ENCODE measurements at places on chromosomes 7 and 10.

DNA sequence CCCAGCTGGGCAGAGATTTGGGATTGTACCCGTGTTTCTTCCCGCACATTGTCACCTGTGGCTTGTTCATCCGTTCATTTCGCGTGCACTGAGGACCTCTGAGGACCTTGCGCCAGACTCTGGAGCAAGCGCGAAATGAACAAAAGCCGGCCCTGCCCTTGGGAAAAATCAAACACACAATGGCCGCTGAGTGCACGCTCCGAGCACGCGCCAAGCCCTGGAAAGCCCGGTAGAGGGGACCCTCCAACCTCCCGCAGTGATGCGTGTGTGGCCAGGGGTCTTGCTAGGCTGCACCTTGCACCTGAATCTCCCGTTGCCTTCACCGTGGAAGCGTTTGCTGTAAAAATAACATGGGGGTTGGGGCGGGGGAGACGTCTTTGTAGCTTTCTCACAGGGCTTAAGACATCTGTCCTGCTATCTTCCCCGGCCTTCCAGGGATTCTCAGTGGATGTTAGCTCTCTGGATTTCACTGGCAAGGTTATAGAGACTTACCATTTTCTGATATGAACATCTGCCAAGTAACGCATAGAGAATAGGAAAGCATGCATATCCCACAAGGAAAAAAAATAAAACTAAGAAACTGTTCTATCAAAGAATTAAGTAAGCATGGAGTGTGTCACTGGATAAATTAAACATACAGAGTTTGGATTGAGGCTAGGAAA is 37.3 kb downstream of the ZNF777 start:
- no peak for DNase-seq

DNA sequence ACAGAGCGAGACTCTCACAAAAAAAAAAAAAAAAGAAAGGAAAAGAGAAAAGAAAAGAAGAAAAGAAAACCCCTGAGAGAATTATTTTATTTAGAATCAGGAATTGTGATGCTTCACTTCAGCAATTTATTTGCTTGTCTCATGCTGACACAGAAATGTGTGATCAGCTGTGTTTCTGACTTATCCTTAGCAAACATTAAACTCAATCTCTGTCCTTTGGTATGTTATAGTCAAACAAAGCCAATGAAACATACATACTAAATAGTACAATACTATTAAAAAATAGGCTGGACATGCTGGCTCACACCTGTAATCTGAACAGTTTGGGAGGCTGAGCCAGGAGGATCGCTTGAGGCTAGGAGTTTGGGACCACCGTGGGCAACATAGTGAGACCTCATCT is 733.0 kb upstream of the FZD8 start:
- no peak for DNase-seq

DNA sequence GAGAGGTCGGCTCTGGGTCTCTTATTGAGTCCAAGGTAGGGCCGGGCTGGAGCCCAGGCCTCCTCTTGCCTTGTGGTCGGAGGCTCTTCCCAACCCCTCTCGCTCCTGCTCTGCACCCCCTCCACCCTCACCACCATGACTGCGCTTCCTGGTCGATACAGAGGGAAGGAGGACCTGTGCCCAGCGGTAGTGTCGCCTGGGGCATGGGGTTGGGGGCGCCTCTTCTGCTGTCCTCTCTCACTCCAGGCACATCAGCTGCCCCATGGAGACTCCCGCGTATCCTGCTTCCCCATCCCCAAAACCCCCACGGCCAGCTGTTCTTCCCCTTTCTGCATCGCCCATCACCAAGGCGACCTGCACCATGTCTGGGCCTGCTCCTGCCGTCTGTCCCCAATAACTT is 44.4 kb downstream of the TMEM270 start:
- DNase-seq = no peak

- DNase-seq = no peak
Measured at GRCh38 chr10:81564143-81564542, 310.9 kb upstream of the NRG3 start.

GRCh38 chr7:129958643-129959470 is 6.1 kb upstream of the UBE2H start:
- no peak for DNase-seq

- DNase-seq = no peak
Measured at GRCh38 chr7:51312951-51313737, 3.5 kb downstream of the COBL start.

DNA sequence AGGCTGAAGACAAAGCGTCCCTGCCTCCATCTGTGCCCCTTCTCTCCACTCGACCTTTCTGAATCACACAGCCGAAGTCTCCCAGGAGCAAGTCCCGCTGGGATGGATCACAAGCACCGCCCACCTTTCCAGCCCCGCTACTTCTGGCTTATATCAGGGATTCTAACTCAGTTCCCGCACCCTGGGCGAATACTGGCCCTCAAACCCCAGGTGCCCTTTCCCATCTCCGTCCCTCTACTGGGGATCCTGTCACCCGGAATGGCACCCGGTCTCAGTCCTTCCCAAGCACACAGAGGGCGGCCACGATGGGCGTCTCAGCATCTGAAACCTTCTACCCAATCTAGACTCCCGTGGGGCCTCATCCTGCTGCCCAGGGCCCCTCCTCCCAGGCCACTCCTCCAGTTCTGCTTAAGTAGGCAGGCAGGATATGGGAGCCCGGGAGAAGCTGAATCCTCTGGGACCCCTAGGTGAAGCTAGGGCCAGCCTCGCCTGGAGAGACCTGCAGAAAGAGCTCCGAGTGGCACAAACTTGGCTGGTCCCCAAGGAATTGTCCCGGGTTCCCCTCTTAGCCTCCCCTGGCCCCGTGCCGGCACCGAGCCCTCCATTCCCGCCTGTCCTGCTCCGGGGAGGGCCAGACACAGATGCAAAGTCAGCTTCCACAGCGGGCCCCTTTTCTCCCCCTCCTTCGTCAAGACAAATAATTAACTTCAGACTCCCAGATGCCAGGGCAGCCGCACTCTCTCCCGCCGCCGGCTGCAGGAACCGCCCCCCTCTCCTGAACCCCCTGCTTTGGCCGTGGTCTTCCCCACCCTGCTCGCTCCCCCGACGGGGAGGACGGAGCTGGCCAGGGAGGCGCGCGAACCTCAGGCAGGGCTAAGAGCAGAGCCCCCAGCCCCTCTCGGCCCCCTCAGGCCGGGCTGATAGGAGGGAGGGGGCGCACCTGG is 612 bp downstream of the KCP start:
- DNase-seq = no peak

GRCh38 chr7:134992626-134993179 is 6.4 kb downstream of the AGBL3 start:
- DNase-seq = no peak

DNA sequence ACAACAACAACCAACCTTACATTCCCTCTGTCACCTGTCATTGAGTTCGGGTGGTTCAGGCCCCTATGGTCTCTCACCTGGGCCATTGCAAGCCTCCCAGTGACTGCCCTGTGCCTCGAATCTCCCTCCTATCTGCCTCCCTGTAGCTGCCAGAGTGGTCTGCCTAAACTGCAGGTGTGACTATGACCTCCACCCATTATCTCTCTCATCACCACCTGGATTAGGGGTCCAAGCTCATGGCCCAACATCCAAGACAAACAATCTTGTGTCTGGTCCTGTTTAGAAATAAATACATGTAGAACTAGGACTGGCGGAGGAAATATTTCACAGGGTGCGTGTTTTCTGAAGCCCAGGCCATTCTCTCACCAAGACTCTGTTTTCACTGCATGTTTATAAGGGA is 146.6 kb downstream of the HERPUD2 start:
- no peak for DNase-seq

DNA sequence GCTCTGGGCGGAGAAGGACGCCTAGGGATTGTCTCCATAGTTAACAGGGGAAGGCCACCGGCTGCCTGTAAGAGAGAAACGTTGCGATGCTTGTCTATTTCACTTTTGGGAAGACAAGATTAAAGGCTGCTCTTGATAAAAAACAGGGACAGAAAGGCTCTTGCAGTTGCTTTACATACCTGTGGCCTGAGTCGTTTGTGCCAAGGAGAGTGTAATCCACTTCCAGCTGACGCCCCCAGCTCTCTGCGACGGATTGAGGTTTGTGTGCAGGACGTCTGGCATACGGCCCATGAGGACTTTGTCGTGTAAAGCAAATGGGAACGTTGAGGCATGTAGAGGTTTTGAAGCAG is 1.1 kb downstream of the MAP3K8 start:
- DNase-seq = no peak

DNA sequence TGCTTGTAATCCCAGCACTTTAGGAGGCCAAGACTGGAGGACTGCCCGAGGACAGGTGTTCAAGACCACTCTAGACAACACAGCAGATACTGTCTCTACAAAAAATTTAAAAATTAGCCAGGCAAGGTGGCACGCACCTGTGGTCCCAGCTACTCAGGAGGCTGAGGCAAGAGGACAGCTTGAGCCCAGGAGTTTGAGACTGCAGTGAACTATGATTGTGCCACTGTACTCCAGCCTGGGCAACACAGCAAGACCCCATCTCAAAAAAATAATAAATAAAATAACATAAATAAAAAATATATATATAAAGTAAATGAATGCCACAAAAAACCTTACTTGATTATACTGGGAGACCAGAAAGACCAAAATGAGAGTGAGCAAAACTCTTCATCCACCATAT is 20.8 kb upstream of the PBLD start:
- no peak for DNase-seq

GRCh38 chr7:64893401-64893800 is 9.7 kb upstream of the ZNF273 start:
- DNase-seq = no peak

GRCh38 chr10:95790982-95791381 is 35.0 kb downstream of the ENTPD1 start:
- DNase-seq = no peak

GRCh38 chr7:113408999-113409398 is 290.6 kb upstream of the SMIM30 start:
- DNase-seq = no peak

- DNase-seq = peak; percentile 57
Measured at GRCh38 chr7:67343572-67343971, 346.9 kb downstream of the TYW1 start.

- peak; percentile 91 for DNase-seq
Measured at GRCh38 chr10:44801383-44802327, 109.5 kb upstream of the TMEM72 start.

DNA sequence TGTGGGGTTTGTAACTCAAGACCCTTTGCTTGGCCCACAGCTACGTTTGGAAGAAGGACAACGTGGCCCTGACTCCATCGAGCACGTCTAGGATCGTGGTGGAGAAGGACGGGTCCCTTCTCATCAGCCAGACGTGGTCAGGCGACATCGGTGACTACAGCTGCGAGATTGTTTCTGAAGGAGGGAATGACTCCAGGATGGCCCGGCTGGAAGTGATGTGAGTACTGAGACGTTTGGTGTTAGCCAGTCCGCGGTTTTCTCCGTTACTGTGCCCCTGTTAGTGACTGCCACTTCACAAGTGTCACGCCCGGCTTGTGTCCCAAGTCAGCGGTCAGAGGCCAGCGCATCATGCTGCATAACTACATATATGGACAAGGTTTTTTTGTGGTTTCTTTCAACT is 673.3 kb downstream of the SDK1 start:
- DNase-seq = no peak

- DNase-seq = no peak
Measured at GRCh38 chr10:30822693-30823465, 193.3 kb upstream of the LYZL2 start.

GRCh38 chr10:110057456-110057855 is 49.7 kb downstream of the ADD3 start:
- no peak for DNase-seq

DNA sequence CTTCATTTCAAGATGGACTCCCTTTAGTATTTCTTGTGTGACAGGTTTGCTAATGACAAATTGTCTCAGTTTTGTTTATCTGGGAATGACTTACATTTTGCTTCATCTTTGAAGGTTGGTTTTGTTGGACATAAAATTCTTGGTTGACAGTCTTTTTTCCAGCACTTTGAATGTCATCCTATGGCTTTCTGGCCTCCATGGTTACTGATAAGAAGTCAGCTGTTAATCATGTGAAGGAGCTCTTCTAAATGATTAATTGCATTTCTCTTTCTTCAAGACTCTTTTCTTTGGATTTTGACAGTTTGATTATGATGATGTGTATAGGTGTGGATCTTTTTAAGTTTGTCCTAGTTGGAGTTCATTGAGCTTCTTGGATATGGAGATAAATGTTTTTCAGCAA is 26.9 kb upstream of the HHEX start:
- no peak for DNase-seq

- no peak for DNase-seq
Measured at GRCh38 chr7:20287317-20287716, 43.4 kb upstream of the ITGB8 start.

- DNase-seq = no peak
Measured at GRCh38 chr7:134943785-134944400, 42.4 kb upstream of the AGBL3 start.

- DNase-seq = no peak
Measured at GRCh38 chr10:71314028-71314693, 4.9 kb upstream of the SLC29A3 start.

DNA sequence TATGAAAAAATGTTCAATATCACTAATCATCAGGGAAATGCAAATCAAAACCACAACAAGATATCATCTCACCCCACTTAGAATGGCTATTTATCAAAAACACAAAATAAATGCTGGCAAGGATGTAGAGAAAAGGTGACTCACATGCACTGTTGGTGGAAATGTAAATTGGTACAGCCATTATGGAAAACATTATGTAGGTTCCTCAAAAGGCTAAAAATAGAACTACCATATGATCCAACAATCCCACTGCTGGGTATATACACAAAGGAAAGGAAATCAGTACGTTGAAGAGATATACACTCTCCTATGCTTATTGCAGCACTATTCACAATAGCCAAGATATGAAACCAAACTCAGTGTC is 50.2 kb downstream of the CDK1 start:
- no peak for DNase-seq

DNA sequence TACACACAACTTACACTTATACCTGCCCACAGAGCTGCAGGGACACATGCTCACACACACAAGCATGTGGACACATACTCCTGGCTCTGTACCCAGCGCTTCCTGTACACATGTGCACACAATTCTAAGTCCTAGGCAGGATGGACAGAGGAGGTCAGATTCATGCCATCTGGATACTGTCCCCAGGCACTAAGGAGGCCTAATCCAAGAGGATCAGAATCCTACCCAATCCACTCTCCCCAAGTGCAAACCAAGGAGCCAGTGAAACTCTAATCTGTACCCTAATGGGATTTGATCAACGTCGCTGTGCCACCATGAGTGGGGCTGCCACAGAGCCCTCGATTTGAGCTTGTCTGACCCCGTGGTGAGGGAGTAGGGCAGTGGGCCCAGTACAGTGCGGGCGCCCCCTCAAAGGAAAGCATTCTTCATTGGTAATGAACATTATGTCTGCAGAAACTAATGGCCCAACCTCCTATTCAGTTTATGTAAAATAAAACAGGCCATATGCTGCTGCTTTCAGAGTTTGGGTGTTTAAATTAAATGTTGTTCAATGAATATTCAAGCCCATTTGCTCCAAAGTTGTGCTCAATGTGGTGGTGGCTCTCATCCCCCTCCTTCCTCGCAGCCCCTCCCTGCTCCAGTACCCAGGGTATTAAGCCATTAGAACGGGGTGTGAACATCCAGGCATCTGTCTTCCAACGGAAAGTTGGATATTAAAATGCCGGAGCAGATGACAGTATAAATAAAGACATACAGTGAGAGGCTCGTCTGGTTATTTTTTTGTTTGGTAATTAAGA is 26.4 kb downstream of the RPS24 start:
- DNase-seq = no peak

Data from NCI-H2029 (cell line).